ENCODE measurements at places on chromosomes 1 and 21. TPM values are rescaled to one million over a fixed set of nuclear protein-coding genes. Genes with fewer than 3 reads are reported as not detected.
A peak's percentile ranks its signal among the peaks of the same experiment; 100 is the strongest.

GRCh38 chr1:174828264-174828663 is 171.5 kb upstream of the CACYBP start:
- no peak for DNase-seq

LCE3E gene
- total RNA-seq = not detected

DNA sequence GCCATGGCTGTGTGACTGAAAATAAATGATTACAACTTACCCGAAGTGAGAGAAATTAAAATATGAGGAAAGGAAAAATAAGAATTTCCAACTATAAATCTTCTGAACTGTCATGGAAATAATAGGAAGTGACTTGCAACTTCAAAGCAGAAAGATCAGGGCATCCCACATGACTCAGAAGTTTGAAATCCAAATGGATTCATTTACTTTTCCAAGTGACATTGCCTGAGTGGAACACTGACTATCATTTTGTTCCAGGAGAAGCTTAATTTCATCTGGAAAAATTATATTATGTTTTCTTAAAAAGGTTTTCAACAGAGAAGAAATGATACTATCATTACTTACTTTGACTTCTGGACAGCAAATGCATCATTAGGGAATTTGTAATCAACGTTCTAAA is 110.8 kb downstream of the GREM2 start:
- no peak for DNase-seq

C1orf141 gene
- total RNA-seq = not detected

DNA sequence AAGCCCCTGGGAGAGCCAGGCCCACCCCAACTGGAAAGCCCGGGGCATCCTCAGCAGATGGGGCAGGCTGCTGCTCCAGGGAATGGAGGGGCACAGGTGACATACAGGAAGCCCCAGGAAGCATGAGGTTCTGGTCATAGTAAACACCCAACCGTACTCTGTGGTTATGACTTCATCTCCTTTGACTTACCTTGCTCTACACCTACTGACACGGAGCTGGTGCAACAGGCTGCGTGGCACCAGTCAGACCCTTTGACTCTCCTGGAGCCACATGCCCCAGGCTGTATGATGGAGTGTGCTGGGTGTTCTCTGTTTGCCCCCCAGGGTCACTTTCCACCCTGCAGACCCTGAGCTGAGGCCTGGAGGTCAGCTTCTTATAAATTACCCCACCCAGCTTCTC is 72.1 kb downstream of the PGBD5 start:
- no peak for DNase-seq

LINGO4 gene
- total RNA-seq = 1.3 TPM

DNA sequence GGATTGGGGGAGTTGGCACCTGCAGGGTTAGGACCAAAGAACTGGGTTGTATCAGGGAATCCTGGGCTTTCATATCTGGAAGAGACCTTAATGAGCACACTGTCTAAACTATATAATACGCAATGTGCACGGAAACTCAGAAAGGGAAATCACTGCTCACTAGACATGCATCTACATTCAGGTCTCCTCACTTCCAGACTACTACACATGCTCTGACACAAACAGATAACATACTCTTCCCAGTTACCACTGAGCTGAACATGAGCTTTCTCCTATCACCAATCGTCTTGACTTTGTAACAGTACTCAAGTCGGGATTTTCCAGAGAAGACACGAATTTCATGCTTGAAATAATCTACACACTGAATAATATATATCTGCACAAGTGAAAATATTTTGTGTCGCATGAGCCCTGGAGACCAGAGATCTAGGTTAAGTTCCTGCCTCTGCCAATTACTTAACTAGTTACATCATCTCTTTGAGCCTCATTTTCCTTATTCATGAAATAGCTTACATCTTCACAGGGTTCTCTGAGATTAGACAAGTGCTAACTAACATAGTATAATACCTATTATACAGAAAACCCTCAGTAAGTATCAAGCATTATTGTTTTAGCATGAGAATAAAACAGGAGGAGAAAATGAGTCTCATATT is 101.1 kb downstream of the JAK1 start:
- no peak for DNase-seq

- no peak for DNase-seq
Observed at GRCh38 chr21:34499116-34499515, 12.9 kb downstream of the KCNE1 start.

OLIG1 gene
- not detected for total RNA-seq

TTF2 gene
- 83.8 TPM for total RNA-seq

PRKACB gene
- total RNA-seq = 74.7 TPM

GRCh38 chr21:35119501-35120047 is 70.5 kb upstream of the RUNX1 start:
- no peak for DNase-seq

ADAM30 gene
- total RNA-seq = not detected

GRCh38 chr1:63813829-63814277 is 40.0 kb downstream of the ROR1 start:
- DNase-seq = no peak

CRYAA gene
- total RNA-seq = not detected

ENO1 gene
- 2,453 TPM for total RNA-seq

S100A2 gene
- total RNA-seq = 0.85 TPM

DNA sequence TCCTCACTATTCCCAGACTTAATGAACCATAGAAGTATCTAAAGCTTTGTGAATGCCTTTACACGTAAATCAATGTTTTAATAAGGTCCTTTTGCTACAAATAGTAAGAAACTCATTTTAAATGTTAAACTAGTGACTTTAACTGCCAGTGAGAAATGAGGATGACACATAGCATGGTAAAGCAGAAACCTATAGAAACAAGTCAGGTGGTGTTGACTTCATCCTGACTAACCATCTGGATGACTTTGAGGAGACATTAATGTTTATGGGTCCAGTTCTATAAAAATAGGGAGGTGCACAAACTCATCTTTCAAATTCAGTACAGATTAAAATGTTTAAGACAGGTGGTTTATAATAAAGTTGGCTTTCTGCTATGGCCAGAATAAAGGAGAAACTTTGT is 85.4 kb downstream of the COLGALT2 start:
- DNase-seq = no peak

DNA sequence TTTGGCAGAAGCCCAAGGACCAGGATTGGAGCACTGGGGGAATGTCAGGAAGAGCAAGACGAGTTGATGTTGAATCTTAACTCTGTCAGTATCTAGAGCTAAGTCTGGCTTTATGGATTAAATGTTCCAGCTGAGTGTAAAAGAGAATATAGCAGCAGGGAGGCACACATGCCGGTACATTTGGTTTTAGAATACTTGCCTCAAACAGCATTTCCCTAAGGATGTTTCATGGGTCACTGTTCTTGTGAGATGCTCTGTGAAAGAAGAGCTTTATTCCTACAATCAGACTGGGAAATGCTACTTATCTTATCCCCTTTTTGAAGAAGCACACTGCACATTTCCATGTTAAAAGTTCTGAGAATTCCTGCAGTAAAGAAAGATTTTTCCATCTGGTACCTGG is 440.3 kb upstream of the B3GALT2 start:
- no peak for DNase-seq

- DNase-seq = no peak
Observed at GRCh38 chr1:192088496-192088895, 69.8 kb upstream of the RGS18 start.

- peak; percentile 6 for DNase-seq
Observed at GRCh38 chr21:43190951-43191350, 22.1 kb downstream of the CRYAA start.

GRCh38 chr1:92380867-92381266 is 82.0 kb downstream of the RPAP2 start:
- no peak for DNase-seq

EXTL1 gene
- not detected for total RNA-seq

DNA sequence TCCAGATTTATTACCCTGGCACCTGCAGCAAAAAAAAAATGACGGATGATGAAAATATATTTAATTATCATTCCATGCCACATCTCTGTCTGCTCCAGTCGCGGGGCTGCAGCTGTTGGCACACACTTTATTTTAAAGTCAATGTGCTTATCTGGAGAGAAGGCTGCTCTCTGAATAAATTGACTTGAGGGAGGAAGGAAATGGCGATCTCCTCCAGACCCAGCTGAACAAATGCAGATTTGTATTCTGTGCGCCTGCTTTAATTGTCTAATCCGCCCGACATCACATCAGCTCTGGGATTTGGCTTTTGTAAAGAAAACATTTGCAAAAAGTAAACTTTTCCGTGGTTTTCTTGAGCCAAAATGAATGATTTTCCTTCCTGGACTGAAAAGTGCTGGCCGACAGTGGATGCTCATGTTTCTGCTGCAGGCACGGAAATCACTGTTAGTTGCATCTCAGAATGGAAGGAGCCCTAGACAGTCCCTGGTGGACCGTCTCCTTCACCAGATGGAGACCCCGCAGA is 150.2 kb downstream of the CAMTA1 start:
- no peak for DNase-seq

- no peak for DNase-seq
Observed at GRCh38 chr1:245398180-245398579, 243.4 kb downstream of the KIF26B start.

OPRD1 gene
- total RNA-seq = not detected

GRCh38 chr1:197951089-197951488 is 33.9 kb downstream of the LHX9 start:
- DNase-seq = no peak

DNA sequence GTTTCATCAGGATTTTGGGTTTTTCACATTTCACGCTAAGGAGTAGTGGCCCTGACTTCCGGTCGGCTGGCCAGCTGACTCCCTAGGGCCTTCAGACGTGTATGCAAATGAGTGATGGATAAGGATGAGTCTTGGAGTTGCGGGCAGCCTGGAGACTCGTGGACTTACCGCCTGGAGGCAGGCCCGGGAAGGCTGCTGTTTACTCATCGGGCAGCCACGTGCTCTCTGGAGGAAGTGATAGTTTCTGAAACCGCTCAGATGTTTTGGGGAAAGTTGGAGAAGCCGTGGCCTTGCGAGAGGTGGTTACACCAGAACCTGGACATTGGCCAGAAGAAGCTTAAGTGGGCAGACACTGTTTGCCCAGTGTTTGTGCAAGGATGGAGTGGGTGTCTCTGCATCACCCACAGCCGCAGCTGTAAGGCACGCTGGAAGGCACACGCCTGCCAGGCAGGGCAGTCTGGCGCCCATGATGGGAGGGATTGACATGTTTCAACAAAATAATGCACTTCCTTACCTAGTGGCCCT is 23.1 kb upstream of the TNFRSF1B start:
- peak; percentile 42 for DNase-seq

GRCh38 chr1:169217636-169218035 is 111.1 kb downstream of the ATP1B1 start:
- no peak for DNase-seq

DNA sequence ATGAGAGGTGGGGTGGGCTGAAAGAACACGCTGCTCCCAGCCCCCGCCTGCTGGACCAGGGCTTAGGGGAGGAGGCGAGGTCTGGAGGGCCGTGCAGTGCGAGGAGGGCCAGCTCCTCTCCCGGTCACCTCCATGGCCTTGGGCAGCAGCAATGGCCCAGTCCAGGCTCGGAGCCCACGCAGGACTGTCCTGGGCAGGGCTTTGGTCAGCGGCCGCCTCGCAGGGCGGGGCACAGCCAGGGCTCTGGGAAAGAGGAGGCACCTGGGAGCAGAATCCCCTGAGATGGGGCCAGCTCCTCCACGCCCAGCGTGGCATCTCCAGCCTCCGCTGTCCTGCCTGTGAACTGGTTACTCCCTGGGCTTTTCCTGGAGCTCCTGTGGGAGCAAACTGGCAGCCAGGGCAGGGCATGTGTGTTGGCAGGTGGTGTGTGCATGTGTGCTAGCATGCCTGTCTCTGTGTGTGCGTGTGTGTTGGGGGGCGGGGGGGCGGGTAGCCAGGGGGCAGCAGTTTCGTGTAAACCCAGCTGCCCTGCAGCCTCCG is 27.4 kb downstream of the ARHGEF16 start:
- DNase-seq = no peak

- DNase-seq = no peak
Observed at GRCh38 chr1:32972814-32973428, 8.3 kb upstream of the RNF19B start.

DNA sequence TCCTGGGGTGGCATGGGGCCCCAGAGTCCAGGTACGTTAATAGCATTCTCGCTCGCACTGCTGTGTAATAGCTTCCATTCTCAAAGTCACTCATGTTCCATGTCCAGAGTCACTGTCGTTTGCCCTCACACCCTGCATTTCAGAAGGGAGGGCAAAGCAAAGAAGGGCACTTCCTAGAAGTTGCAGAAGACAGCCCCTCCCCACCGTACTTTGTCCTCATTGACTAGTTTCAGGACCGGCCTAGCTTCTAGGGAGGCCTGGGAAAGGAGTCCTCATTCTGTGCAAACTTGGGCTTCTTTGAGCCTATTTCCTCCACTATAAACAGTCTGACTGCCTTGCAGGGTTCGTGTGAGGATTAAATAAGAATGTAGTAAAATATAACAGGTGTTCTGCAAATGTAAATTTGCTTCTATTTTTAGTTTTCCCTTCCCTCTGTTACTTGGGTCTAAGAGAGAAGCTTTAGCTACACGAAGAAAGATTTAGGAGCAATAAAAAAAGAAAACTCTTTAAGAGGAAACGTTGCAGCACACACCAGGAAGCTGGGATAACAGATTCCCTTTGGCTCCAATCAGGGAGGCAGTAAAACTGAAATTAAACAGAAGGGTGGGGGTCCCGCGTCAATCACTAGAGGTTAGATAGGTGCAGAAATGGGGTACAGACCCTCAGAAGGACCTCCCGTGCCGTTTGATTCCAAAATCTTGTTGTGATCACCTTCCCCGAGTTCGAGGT is 40.1 kb downstream of the ACTL8 start:
- no peak for DNase-seq

GRCh38 chr1:63701187-63701586 is 72.6 kb upstream of the ROR1 start:
- no peak for DNase-seq

GRCh38 chr1:107058245-107059032 is 2.0 kb downstream of the PRMT6 start:
- no peak for DNase-seq

DNA sequence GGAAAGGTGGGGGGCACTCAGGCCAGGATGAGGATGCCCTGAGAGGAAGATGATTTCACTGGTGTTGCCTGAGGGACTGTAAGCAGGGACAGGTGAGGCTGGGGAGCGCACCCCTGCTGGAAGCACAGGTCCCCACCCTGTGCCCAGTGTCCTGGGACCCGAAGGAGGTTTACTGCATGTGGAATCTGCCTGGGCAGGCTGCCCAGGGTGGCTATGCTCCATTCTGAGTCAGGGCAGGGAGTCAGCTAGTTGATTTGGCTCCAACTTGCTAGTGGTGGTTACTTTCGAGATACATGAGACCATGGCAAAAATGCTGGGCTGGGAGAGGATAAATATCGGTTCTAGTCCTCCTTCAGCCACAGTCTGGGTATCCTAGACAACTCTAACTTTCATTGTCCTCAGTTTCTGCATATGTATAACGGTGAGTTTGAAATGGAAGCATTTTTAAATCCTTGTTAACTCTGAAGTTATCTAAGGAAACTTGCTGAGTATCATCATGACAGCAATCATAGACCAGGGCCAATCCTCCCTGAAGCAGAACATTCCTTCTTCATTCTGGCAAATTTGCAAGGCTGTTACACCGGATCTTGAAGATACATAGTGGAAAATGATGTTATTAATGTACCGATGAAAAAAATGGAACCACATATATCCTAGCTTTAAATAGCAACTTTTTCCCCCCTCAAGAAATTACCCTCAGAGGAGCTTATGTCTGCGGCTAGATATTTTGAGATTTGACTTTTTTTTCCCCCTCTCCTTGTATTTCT is 7.7 kb downstream of the TLR5 start:
- DNase-seq = no peak

MAGOH gene
- 65.9 TPM for total RNA-seq

- DNase-seq = no peak
Observed at GRCh38 chr21:14536929-14537328, 9.2 kb downstream of the SAMSN1 start.

TMPRSS15 gene
- not detected for total RNA-seq

Measured in activated CD4-positive, alpha-beta memory T cell treated with anti-CD3 and anti-CD28 coated beads, Interleukin-2, amount 10 ng/mL, durations not matched to agents 7 days and 5 days (primary cell).